NCI-H446 treated with DMSO at 0.1 percent for 48 hours (cell line): ENCODE measurements at places on chromosomes 5 and 9.

DNA sequence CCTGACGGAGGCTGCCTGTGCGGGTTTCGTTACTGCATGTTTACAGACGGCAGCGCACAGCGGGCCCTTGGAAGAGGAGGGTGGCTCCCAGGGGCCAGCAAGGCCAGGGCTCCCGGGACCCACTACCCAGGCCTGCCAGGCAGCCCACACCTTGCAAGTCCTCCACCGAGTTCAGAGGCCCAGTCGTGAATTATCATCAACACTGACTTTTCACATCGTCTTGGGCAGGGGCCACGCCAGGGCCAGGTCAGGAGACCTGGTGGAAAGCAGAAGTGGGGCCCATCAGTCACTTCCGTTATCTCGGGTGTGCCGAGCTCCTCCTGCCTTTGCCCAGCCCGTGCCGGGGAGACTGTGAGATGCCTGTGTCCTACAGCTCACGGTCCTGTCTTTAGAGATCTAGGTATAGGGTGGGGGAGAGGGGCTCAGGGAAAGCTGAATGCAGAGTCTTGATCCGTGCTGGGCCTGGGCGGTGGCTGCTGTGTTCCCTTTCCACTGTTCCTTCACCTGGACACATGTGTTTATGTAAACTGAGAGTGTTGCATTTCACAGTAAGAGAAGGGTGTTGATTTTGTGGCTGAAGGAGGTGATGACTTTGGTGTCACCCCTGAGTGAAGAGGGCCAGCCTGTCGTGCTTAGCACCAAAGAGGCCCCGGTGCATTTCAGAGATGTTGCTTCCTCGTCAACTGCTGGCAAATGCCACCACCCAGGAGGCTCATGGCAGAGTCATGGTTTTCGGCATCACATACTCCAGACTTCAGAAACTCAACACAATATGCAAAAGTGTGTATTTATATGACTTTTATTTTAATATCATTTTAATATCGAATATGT lies 175.2 kb downstream of the GAPVD1 start:
- no peak for DNase-seq

GRCh38 chr5:124180875-124181461 lies 565.5 kb downstream of the ZNF608 start:
- DNase-seq: no peak

- no peak for DNase-seq
Observed at GRCh38 chr9:133238272-133238850, 29.3 kb upstream of the OBP2B start.

DNA sequence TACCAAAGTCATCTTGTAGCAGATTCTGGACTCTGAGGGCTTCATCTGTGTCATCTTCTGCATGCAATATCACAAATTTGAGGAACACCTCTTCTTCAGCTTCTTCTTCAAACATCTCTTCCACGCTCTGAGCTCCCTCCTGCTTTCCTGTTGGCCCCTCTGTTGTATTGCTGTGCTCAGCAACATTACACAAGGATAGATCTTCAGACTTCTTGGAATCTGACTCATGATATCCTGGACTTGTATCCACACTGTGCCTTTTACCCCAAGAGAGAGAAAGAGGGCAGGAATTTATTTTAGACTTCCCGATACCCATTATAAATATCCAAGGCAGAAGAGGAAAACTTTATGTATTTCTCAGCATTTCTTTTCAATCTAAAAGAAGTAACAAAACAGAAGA lies 21.3 kb downstream of the TICAM2 start:
- DNase-seq: no peak

DNA sequence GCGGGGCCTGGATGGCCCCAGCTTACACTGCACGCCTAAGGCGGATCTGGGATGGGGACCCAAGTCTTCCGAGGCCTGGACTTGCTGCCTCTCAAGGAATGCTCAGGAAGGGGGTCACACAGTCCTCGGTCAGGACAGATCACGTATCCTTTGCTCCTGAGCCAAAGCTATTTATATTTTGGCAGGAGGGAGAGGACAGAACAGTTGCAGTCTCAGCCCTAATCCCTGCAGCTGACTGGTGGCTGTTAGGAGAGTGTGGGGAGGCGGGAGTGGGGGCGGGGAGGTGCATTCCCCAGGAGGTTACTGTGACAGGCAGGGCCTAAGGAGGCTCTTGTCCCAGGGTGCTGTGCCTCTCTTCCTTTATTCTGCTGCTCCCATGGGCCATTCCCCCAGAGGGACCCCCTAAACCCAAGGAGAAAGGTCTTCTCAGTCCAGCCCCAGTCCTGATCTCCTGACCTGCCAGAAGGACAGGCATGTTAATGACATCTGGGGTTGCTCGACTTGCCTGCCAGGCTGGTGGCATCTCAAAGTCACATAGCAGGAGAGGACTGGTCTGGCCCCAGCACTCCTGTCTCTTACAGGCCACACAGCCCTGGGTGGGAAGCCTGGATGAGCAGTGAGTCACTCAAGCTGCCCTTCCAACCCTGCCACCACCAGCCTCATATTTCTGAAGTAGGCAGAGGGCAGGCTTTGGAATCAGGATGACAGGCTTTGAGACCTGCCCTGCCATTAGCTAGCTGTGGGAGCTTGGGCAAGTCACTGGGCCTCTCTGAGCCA lies 51.9 kb downstream of the COL27A1 start:
- no peak for DNase-seq

DNA sequence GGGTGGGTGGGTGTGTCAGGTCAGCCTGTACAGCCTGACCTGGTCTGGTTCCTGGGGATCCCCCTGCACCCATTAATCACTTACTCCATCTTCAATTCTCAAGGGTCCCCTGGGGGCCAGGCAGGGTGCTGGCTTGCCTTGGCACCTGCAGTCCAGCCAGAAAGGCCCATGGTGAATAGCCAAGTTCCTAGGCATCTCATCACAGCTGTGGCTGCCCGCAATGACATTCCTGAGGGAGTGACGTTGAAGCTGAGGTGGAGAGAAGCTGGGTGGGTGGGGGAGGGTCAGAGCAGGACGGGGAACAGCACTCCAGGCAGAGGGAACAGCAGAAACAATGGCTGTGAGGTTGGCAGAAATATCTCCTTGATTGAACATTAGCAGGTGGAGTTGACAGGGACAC lies 10.6 kb downstream of the HMCN2 start:
- DNase-seq: no peak

DNA sequence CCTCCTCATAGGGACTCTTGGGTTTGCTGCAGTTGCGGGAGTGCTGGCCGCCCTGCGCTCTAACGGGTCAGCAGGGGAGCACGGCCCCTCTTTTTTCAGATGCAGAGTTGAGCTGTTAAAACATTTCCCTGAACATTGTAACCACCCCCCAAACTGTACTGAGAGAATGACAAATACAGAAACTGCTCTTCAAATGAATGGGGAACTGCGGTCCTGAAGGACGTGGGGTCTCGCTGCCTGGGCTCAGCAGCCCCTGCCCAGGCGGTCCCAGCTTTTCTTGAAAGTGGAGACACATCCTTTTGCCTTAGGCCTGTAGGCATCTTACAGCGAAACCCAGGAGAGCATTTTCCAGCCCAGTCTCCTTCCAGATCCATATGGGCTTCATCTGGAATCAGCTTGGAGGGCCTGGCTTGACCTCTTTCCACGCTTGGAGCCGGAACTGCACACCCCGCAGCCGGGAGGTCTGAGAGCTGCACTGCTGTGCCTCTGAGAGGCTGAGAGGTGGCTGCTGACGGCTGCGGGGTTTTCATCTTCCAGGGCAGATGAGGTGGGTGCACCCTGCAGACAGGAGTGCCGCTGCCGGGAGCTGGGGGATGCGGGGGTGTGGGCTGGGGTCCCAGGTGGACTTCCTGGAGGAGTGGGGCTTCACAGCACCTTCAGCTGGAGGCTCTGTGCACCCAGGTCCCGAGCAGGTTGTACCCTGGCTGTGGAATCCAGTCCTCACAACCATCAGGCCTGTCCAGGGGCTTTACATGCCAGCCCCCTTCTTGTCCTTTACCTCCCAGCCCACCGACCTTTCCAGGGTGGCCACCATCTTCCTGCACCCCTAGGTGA lies 1.2 kb upstream of the AGPAT2 start:
- no peak for DNase-seq

DNA sequence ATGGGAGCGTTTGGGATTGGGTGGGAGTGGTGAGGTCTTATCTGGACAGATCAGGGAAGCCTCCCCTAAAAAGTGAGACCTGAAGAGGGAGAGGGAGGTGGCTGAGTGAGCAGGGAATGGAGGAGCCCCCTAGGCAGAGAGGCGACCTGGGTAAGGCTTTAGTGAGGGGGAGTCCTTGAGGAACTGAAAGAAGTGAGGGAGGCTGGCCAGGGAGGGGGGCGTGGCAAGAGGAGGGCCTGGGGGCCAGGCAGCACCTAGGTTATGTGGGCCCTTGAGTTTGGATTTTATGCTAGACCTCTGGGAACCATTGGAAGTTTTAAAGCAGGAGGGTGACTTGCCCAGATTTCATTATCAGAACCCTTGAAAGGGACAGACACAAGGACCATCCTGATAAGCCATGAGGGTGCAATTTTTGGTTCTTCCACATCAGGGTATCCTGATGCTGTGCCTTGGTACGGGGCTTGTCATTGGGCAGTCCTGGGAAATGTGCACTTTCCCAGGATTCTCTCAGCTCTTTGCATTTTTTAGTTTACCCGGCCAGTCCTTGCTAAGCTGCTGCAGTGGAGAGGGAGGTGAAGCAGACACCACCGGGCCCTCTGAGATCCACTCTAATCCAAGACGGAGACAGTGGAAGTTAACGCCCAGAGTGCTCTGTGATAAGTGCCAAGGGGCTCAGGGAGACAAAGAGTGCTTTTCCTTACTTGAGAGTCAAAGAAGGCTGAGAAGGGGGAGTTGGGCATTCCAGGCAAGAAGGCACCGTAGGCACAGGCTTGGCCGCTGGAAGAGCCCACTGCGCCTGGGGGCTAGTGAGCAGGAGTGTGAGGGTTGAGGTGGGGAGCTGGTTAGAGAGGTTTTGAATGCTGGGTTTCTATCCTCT lies 16.1 kb downstream of the GSN start:
- no peak for DNase-seq

DNA sequence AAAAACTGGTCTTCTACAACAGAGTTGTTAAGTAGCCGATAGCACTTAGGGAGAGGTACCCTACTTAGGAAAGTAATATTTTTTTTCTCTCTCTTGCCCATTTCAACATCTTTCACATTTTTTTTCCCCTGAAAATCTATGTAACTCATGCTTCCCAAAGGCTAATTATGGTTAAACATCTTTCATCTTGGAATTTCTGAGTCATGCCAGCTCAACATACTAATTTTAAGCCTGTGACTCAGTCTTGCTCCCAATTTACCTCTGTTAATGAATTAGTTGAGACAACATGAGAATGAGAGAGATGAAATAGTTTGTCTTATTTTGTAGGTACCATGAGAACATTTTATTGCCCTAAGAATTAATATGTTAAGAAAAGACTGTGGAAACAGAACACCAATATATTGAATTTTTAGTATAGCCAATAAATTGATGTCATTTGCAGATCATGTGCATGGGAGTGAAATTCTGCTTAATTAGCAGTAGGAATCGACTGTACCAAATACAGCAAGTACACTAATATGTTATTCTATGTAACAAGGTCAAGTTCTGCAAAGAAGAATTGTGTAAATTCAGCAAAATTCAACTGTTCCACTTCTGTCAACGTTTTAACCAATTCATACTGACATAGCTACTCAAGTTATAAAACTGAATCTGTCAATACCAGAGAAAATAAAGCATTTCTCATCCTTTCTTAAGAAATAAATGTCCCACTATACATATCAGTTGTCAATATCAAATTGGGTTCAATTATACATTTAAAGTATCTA lies 550.0 kb downstream of the PTPRD start:
- DNase-seq: peak; percentile 60

- DNase-seq: no peak
Observed at GRCh38 chr9:89436963-89437625, 60.8 kb downstream of the SEMA4D start.

GRCh38 chr9:135975834-135976233 lies 14.7 kb upstream of the UBAC1 start:
- no peak for DNase-seq

DNA sequence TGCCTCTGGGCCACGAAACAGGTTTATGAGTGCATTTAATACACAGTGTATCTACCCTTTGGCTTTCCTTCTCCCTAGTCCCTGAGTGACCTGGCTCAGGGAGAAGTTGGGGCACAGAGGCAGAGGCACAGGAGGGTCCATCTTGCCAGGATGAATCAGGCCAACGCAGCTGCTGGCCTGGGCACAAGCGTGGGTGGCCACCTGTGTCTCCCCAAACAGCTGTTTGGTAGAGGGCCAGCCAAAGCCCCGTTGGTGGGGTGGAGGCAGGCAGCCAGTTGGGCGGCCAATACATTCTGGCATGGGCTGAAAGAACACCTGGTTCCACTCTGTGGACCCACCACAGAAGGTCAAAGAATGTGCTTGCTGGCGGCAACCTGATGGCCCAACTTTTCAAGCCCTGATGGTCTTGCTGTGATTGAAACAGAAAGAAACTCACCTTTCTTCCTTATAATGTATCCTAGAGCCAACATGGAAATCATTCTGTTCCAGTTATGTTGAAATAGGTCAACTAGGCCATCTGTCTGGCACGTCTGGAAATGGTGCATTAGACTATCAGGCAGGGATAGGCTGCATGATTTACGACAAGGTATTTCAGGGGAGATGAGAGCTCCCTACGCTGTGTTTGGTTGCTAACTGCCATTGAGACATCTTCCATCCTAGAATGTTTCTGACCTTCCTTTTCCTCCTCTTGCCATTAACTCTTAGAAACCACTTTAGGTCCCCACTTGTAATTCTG lies 337.4 kb downstream of the ADAMTS6 start:
- no peak for DNase-seq
